Endothelial cell (in vitro differentiated cells): ENCODE measurements at places on chromosomes 7 and 10.

GRCh38 chr10:122204691-122205489, 66.2 kb upstream of the BTBD16 start:
- peak overlapping the region; percentile 34 for H3K4me3 ChIP-seq
- H3K27ac ChIP-seq, result no peak overlapping the region
- H3K36me3 ChIP-seq, result peaks cover 15% of the 10 kb centered on the region
- no peak for DNase-seq
- peaks cover 31% of the 10 kb centered on the region for H3K4me1 ChIP-seq

DNA sequence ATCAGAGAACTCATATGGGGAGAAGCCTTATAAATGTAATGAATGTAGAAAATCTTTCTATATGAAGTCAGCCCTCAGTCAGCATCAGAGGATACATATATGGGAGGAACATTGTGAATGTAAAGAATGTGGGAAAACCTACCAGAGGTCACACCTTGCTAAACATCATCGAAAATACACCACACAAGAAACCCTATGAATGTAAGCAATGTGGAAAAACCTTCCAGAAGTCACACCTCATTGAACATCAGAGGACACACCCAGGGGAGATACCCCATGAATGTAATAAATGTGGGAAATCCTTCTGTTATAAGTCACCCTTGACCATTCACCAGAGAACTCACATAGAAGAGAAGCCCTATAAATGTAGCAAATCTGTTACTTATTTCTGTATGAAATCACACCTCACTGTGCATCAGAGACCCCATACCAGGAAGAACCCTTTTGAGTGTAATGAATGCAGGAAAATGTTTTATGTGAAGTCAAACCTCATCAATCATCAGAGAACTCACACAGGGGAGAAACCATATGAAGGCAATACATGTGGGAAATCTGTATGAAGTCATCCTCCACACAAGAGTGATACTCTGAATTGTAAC, 30.8 kb downstream of the ZNF12 start:
- H3K36me3 ChIP-seq, result peaks cover 59% of the 10 kb centered on the region
- H3K27ac ChIP-seq, result no peak overlapping the region
- H3K27me3 ChIP-seq, result peaks cover 5% of the 10 kb centered on the region
- no peak for DNase-seq

GRCh38 chr7:131108212-131108940, 219.3 kb upstream of the MKLN1 start:
- H3K4me3 ChIP-seq, result peak overlapping the region; percentile 97
- DNase-seq, result no peak
- H3K36me3 ChIP-seq, result no peaks in the 10 kb centered on the region
- H3K4me1 ChIP-seq, result peaks cover 30% of the 10 kb centered on the region
- H3K27me3 ChIP-seq, result peaks cover 27% of the 10 kb centered on the region

DNA sequence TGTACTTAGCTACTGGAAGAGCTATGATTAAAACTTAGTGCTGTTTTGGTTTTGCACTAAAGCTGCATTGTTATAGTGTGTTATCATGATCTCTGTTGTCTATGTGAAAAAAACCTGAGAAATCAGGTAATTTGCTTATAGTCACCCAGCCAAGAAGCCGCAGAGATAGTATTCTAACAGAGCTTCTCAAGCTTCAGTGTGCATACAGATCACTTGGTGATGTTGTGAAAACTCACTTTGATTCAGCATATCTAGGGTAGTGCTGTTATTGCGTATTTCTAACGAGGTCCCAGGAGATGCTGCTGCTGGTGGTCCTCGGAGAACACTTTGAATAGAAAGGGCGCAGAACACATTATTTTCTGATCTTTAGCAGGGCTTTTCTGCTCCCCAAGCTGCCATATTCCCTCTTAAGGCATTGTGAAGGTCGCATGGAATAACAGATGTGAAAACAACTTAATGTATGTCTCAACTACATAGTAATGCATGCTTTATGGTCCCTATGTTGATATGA, 68.4 kb upstream of the PDCD4 start:
- H3K27ac ChIP-seq, result no peak overlapping the region
- H3K4me3 ChIP-seq, result no peak overlapping the region
- no peak for DNase-seq
- H3K4me1 ChIP-seq, result peaks cover 15% of the 10 kb centered on the region
- H3K27me3 ChIP-seq, result peaks cover 2% of the 10 kb centered on the region
